Activated naive CD8-positive, alpha-beta T cell treated with anti-CD3 and anti-CD28 coated beads, Interleukin-2, amount 10 ng/mL, durations not matched to agents 7 days and 5 days (primary cell): ENCODE measurements at places on chromosomes 3 and 15.
A peak's percentile ranks its signal among the peaks of the same experiment; 100 is the strongest.

DNA sequence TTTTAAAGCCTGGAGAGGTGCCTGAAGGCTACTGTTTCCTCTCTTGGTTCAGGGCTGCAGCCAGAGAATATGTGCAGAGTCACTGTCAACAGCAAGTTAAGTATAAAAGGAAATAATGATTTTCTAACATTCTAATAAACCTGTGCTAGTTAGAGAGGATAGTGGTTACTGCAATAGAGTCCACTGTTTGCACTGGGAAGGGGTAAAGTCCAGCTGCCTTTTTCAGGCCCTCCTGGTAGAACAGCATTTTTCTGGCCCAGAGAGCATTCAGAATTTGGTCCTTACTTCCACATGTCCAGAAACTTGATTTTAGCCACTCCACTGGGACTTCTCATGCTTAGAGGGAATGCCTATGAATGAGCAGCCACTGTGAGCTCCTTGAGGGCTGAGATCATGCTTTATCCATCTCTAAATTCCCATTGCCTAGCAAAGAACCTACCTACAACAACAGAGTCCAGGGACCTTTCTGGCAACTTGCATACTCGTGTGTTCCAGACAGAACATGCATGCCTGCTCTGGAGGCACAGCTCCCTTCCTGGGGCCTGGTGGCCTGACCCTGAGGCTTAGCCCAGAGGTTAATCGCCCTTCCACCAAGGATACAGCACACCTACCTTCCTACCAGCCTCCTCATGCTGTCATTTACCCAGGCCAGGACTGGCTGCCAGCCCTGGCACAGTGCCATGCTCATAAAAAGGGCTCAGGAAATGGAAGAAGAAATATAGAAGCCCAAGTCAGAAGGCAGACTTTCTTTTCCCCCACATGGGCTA is 50.3 kb upstream of the ATP13A3 start:
- no peak overlapping the region for H3K27ac ChIP-seq
- no peak for DNase-seq
- no peak overlapping the region for H3K4me3 ChIP-seq
- peaks cover 10% of the 10 kb centered on the region for H3K4me1 ChIP-seq
- H3K27me3 ChIP-seq = peaks cover 2% of the 10 kb centered on the region
- H3K36me3 ChIP-seq = no peaks in the 10 kb centered on the region

- no peaks in the 10 kb centered on the region for H3K27me3 ChIP-seq
- no peak overlapping the region for H3K4me3 ChIP-seq
- DNase-seq = no peak
- no peaks in the 10 kb centered on the region for H3K36me3 ChIP-seq
Measured at GRCh38 chr15:97456521-97457202, 503.8 kb upstream of the ARRDC4 start.

- H3K4me3 ChIP-seq = no peak overlapping the region
- H3K4me1 ChIP-seq = no peaks in the 10 kb centered on the region
- no peak for DNase-seq
Measured at GRCh38 chr3:83902787-83903533, 1055.8 kb upstream of the CADM2 start.

- H3K4me3 ChIP-seq = peak overlapping the region; percentile 20
- peaks cover 21% of the 10 kb centered on the region for H3K4me1 ChIP-seq
- no peaks in the 10 kb centered on the region for H3K36me3 ChIP-seq
- H3K27me3 ChIP-seq = peaks cover 7% of the 10 kb centered on the region
Measured at GRCh38 chr3:122074621-122075265, 19.6 kb downstream of the CD86 start.

GRCh38 chr3:67649681-67650080 is 4.7 kb downstream of the SUCLG2 start:
- H3K4me3 ChIP-seq = no peak overlapping the region
- H3K27me3 ChIP-seq = no peaks in the 10 kb centered on the region
- no peak for DNase-seq
- peaks cover 32% of the 10 kb centered on the region for H3K4me1 ChIP-seq

DNA sequence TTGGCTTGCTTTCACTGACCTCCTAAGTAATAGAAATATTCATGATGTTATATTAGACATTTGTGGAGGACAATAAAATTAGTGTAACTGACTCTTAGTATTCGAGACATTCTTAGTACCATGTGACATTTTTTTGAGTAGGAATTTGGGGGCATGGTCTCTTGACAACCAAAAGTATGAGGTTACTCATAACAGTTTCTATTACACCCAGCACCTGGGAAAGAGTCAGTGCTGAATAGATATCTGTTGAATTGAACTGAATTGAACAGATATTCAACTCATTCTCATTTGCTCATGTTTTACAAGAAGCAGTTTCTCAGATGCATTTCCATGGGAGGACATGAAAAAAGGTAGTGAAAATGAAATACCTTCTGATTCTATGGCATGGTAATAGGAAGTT is 84.4 kb downstream of the CMSS1 start:
- H3K4me3 ChIP-seq = no peak overlapping the region
- no peak for DNase-seq
- no peaks in the 10 kb centered on the region for H3K27me3 ChIP-seq
- H3K36me3 ChIP-seq = peaks cover 9% of the 10 kb centered on the region
- no peak overlapping the region for H3K27ac ChIP-seq

GRCh38 chr15:58213587-58214338 is 75.6 kb downstream of the AQP9 start:
- no peak overlapping the region for H3K4me3 ChIP-seq
- DNase-seq = no peak
- peaks cover 4% of the 10 kb centered on the region for H3K4me1 ChIP-seq
- no peaks in the 10 kb centered on the region for H3K36me3 ChIP-seq
- peaks cover 6% of the 10 kb centered on the region for H3K27me3 ChIP-seq

DNA sequence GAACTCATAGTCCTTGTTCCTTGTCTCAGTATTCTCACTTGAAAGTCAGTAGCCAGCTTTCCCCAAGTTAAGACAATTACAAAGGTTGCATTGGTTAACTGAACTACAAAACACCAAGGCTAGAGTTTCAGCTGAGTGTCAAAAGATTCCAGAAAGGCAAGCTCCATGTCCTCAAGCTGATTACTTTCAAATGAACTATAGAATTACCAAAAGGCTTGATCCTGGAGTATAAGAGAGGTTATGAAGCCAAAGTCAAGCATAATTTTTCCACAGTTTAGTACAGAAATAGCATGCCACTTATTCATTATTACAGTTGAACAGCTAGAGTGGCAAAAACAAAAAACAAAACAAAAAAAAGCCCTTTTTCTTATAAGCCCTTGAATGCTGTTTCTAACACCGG is 51.9 kb downstream of the ZBTB20 start:
- no peaks in the 10 kb centered on the region for H3K36me3 ChIP-seq
- H3K27me3 ChIP-seq = no peaks in the 10 kb centered on the region
- no peak overlapping the region for H3K27ac ChIP-seq
- no peak for DNase-seq
- H3K4me1 ChIP-seq = peaks cover 9% of the 10 kb centered on the region
- H3K4me3 ChIP-seq = no peak overlapping the region

- no peak overlapping the region for H3K27ac ChIP-seq
- no peak for DNase-seq
- no peak overlapping the region for H3K4me3 ChIP-seq
- peaks cover 12% of the 10 kb centered on the region for H3K4me1 ChIP-seq
- H3K36me3 ChIP-seq = peaks cover 7% of the 10 kb centered on the region
- H3K27me3 ChIP-seq = no peaks in the 10 kb centered on the region
Measured at GRCh38 chr3:138818185-138818860, 16.4 kb downstream of the PIK3CB start.

GRCh38 chr15:39014682-39015081 is 450.1 kb upstream of the RASGRP1 start:
- DNase-seq = no peak
- no peaks in the 10 kb centered on the region for H3K36me3 ChIP-seq
- no peak overlapping the region for H3K4me3 ChIP-seq
- no peak overlapping the region for H3K27ac ChIP-seq
- peaks cover 7% of the 10 kb centered on the region for H3K27me3 ChIP-seq
- H3K4me1 ChIP-seq = no peaks in the 10 kb centered on the region

DNA sequence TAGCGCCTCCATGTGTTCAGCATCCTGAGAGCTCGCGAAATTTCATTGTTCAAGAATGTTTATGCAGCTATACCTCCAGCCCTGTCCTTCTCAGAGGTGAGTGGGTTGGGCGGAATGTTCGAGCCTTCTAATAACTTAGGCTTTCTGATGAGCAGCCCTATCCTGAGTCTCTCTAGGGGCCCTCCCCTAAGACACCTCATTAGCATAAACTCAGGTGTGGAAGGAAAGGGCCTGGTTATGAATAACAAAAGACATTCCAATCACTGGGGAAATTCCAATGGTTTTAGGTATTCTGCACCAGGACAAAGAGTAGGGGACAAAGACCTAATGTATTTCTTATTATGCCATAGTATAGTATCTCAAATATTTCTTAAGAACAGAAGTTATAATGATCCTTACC is 138.1 kb upstream of the PDZRN3 start:
- no peaks in the 10 kb centered on the region for H3K4me1 ChIP-seq
- H3K27ac ChIP-seq = no peak overlapping the region
- H3K36me3 ChIP-seq = no peaks in the 10 kb centered on the region
- DNase-seq = no peak
- no peak overlapping the region for H3K4me3 ChIP-seq
- H3K27me3 ChIP-seq = no peaks in the 10 kb centered on the region

- H3K27me3 ChIP-seq = peaks cover 2% of the 10 kb centered on the region
- H3K27ac ChIP-seq = no peak overlapping the region
- no peak overlapping the region for H3K4me3 ChIP-seq
- H3K36me3 ChIP-seq = no peaks in the 10 kb centered on the region
- H3K4me1 ChIP-seq = peaks cover 2% of the 10 kb centered on the region
- DNase-seq = no peak
Measured at GRCh38 chr3:135226057-135226456, 431.0 kb downstream of the EPHB1 start.

DNA sequence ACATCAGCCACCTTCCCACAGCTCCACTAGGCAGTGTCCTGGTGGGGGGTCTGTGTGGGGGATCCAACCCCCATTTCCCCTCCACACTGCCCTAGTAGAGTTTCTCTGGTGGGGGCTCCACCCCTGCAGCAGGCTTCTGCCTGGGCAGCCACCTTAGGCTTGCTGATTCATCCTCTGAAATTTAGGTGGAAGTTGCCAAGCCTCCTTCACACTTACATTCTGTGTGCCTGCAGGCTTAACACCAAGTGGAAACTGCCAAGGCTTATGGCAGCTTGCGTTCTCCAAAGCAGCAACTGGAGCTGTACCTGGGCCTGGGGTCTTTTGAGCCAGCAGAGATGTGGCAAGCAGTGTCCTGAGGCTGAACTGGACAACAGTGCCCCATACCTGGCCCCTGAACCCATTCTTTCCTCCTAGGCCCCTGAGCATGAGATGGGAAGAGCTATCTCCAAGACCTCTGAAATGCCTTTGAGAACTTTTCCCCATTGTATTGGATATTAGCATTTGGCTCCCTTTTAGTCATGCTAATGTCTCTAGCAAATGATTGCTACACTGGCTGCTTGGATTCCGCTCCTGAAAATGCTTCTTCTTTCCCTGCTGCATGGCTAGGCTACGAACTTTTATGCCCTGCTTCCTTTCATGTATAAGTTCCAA is 32.5 kb downstream of the CPN2 start:
- H3K4me1 ChIP-seq = peaks cover 10% of the 10 kb centered on the region
- peaks cover 56% of the 10 kb centered on the region for H3K27me3 ChIP-seq
- DNase-seq = no peak
- H3K36me3 ChIP-seq = no peaks in the 10 kb centered on the region
- H3K4me3 ChIP-seq = no peak overlapping the region

- no peak overlapping the region for H3K4me3 ChIP-seq
- no peaks in the 10 kb centered on the region for H3K27me3 ChIP-seq
- H3K36me3 ChIP-seq = peaks cover 2% of the 10 kb centered on the region
- peaks cover 3% of the 10 kb centered on the region for H3K4me1 ChIP-seq
- DNase-seq = no peak
Measured at GRCh38 chr3:158350971-158351370, 220.0 kb upstream of the MLF1 start.

- peak overlapping the region; percentile 95 for H3K4me3 ChIP-seq
- peaks cover 23% of the 10 kb centered on the region for H3K27me3 ChIP-seq
Measured at GRCh38 chr15:69161079-69161877, 843 bp downstream of the GLCE start.

- H3K27ac ChIP-seq = no peak overlapping the region
- H3K4me1 ChIP-seq = no peaks in the 10 kb centered on the region
- no peaks in the 10 kb centered on the region for H3K27me3 ChIP-seq
- DNase-seq = no peak
- H3K4me3 ChIP-seq = no peak overlapping the region
- no peaks in the 10 kb centered on the region for H3K36me3 ChIP-seq
Measured at GRCh38 chr3:146896711-146897110, 291.6 kb upstream of the PLSCR5 start.

GRCh38 chr3:98726084-98726483 is 37.1 kb upstream of the ST3GAL6 start:
- no peaks in the 10 kb centered on the region for H3K36me3 ChIP-seq
- H3K4me1 ChIP-seq = peaks cover 4% of the 10 kb centered on the region
- no peak for DNase-seq
- peaks cover 32% of the 10 kb centered on the region for H3K27me3 ChIP-seq
- no peak overlapping the region for H3K4me3 ChIP-seq

DNA sequence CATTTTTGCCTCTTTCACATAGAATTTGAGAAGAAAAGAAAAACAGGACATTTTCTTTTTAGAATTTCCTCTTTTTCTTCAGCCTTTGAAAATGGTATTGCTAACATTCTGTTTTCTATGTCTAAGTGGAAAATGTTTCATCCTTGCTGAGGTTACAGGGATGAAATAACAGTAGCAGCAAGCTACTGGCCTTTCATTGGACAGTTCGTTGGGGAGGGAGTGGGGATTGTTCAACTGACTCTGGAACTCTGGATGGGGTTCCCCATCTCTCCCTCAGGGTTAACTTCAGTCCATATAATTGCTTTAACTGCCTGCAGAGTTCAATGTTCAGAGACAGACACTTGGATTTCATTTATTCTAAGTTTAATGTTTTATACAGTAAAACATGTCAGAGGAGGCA is 346.0 kb downstream of the NLGN1 start:
- no peak overlapping the region for H3K4me3 ChIP-seq
- no peaks in the 10 kb centered on the region for H3K36me3 ChIP-seq
- H3K27ac ChIP-seq = no peak overlapping the region
- H3K4me1 ChIP-seq = no peaks in the 10 kb centered on the region

DNA sequence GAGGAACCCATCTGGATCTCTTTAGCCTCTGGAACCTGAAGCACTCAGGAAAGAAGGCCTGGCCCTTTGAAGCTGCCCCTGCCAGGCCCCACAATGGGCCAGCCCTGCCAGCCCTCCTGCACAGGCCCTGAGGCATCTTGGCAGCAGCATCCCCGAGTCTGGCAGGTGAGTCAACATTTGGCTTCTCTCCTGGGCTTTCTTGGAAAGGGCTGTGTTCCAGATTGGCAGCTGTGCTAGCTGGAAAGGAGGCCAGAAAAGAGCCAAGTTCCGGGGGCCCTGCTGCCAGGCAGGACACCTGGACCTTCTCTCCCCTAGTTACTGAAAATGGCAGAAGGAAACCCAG is 187.2 kb downstream of the SHQ1 start:
- peaks cover 2% of the 10 kb centered on the region for H3K36me3 ChIP-seq
- H3K27me3 ChIP-seq = peaks cover 10% of the 10 kb centered on the region
- DNase-seq = no peak
- no peak overlapping the region for H3K4me3 ChIP-seq
- H3K4me1 ChIP-seq = peaks cover 12% of the 10 kb centered on the region

GRCh38 chr15:68612979-68613740 is 34.4 kb downstream of the CORO2B start:
- H3K4me1 ChIP-seq = peaks cover 2% of the 10 kb centered on the region
- no peak overlapping the region for H3K27ac ChIP-seq
- H3K36me3 ChIP-seq = no peaks in the 10 kb centered on the region
- H3K4me3 ChIP-seq = no peak overlapping the region
- no peak for DNase-seq
